ENCODE measurements at places on chromosomes 6 and 20.

- DNase-seq: no peak
Observed at GRCh38 chr6:168711666-168712300, 270.8 kb downstream of the SMOC2 start.

DNA sequence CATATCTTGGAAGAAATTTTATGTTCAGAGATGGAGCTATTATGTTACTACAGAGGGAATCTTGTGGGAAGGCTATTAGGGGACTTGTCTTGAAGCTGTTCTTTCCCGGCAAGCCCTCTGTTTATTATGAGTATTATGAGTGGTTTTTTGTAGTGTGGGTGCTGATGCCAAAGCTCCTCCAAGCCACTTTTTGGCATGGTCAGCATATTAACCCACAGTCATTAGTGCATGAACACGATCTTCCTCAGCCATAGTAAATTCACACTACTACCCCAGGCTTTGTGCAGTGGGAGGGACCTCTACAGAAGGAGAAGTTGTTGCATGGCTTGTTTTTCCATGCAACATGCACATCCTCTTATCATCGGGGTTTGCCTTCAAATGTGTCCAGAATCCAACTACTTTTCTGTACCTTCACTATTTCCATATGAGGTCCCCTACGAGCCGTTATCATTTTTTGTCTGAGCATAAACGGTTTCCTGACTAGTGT is 6.5 kb upstream of the BMP6 start:
- no peak for DNase-seq

GRCh38 chr6:43396408-43397149 is 27.1 kb upstream of the ZNF318 start:
- no peak for DNase-seq

- no peak for DNase-seq
Observed at GRCh38 chr6:14294270-14294951, 176.8 kb downstream of the CD83 start.

GRCh38 chr20:23349338-23350195 is 1.0 kb upstream of the NXT1 start:
- no peak for DNase-seq

DNA sequence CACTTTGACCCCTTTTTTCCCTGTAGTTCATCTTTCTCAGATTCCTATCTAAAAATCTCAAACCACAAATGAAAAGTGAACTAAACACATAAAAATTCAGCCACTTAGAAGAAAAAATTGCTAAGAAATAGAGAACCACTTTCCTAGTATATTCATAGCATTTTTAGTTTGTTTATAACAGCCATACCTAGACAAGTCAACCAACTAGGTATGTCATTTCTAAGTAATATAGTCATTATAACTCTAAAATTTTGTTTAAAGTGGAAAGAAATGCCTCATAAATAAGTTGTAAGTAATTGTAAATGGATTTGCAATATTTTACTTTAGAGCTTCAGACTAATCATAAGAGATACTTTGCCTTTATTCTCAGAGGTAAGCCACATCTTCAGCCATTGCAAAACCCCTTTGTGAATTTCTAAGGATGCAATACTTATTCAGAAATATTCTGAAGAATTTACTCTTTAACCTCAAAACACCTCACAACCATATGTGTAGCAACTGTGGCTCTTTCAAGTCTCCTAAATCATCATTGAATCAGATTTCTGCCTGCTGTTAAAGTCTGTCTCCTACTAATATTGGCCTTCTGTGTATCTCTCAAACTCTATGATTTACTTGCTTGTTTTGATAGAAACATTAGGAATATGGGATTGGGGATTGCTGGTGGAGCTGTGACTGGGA is 6.9 kb upstream of the SUMO4 start:
- no peak for DNase-seq

DNA sequence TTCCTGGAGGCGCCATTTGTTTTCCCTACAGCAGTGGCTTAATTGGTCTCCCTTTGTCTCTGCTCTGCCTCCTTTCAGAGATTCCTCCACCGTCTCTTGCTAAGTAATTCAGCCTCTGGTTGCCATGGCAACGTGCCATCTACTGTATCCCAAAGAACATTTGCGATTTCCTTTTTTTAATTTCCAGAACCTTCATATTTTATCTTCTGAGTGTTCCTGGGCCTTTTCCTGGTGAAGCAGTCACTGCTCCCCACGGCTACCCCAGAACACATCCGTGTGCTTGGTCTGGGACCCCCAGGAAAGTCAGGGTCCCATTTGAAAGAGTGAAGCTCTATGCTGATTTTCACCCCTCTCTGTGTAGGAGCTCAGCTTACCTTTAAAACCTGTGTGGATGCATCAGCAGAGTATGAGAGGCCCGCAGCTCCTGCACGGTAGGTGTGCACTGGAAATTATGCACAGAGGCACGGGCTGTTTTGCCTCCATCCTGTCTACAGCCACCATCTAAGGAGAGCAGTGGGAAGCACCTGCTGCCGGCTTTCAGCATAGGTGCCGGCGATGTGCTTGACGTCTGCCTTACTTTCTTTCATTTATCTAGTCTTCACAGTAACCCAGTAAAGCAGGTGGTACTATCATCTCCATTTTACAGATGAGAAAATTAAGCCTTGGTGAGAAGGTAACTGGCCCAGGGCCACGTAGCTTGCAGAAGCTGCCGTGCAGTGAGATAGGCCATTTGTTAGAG is 122.8 kb downstream of the SYCP2 start:
- no peak for DNase-seq
